ENCODE measurements at places on chromosomes 3 and 15. TPM values are rescaled to one million over a fixed set of nuclear protein-coding genes. Genes with fewer than 3 reads are reported as not detected.

GRCh38 chr15:92166751-92167405 is 226.8 kb upstream of the ST8SIA2 start:
- DNase-seq, result no peak

DNA sequence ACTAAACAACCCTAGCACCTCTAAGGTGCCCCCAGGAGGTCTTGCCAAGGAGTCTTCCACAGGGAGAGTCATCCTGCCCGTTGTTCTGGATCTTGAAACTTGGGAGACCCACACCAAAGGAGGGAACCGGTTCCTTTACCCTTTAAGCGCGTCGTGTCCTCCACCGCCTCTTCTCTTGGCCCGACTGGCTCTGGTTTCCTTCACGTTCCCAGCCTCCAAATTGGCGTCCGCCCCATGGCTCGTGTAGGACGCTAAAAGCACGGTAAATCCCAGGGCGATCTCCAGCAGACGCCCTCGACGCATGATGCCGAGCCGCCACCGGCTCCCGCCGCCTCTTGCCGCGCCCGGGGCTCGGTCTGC is 1.1 kb downstream of the FBN1 start:
- DNase-seq, result no peak

The ASB14 gene
- 0.68 TPM for polyA plus RNA-seq

The FMN1 gene
- polyA plus RNA-seq, result 15.6 TPM

The IL5RA gene
- polyA plus RNA-seq, result 0.64 TPM

DNA sequence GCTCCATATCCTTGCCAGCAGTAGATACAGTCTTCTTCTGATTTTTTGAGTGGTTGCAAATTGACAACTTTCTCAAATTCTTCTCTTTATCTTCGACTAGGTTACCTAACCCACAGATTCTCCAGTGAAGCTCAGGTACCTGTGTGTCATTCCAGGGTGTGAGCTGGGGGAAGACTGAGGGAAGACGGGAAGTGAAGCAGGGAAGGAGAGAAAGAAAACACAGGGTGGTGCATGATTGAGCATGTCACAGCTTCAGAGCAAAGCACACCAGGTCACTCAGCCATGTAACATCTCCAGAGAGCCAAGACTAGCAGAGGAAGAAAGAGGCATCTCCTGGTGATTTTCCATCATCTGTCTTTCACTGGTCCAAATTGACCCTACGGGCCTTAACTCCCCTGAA is 67.2 kb downstream of the LSM3 start:
- no peak for DNase-seq

DNA sequence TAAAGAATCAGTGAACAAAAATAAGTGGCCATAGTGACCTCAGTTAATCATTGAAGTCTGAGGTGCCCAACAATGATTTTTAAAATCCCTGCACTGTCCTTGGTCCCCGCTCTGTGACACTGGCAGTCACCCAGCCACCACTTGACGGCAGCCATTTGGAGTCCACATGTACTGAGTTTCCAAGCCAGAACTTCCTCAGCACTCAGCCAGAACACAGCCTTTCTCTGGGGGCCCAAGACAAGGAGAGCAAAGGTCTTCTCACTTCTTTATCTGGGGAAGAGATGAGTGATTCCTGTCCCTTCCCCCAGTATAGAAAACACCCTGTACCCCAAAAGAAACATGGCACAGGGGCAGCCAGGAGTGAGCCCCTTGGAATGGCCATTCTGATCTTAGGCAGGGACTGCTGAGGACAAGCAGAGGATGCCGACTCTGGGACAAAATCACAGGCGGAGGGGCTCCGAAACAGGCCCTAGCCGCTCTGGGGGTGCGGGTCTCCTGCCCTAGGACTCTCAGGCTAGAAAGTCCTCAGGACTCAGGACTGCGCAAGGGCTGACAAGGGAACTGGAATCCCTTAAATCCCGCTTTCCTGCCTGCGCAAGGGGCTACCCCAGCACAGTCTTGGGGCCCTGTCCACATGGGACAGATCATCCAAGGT is 12.8 kb downstream of the PAK6 start:
- DNase-seq, result no peak

DNA sequence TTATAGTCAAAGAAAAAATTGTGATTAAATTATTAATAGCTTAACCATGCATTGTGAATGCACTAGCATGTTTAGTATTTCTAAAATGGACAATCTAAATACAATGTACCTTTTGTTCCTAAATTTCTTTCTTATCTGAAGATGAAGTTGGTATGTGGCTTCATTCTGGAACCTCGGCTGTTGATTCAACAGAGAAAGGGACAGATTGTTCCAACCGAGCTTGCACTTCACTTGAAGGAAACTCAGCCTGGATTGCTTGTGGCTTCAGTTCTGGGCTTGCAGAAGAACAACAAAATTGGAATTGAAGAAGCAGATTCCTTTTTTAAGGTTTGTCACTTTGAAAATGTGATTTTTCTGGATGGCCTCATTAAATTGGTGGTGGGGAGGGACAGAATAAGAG is 32.6 kb downstream of the HPS3 start:
- no peak for DNase-seq

The LRRN1 gene
- polyA plus RNA-seq, result 19.4 TPM

The FRMD5 gene
- 1.4 TPM for polyA plus RNA-seq

The ARL14 gene
- not detected for polyA plus RNA-seq

DNA sequence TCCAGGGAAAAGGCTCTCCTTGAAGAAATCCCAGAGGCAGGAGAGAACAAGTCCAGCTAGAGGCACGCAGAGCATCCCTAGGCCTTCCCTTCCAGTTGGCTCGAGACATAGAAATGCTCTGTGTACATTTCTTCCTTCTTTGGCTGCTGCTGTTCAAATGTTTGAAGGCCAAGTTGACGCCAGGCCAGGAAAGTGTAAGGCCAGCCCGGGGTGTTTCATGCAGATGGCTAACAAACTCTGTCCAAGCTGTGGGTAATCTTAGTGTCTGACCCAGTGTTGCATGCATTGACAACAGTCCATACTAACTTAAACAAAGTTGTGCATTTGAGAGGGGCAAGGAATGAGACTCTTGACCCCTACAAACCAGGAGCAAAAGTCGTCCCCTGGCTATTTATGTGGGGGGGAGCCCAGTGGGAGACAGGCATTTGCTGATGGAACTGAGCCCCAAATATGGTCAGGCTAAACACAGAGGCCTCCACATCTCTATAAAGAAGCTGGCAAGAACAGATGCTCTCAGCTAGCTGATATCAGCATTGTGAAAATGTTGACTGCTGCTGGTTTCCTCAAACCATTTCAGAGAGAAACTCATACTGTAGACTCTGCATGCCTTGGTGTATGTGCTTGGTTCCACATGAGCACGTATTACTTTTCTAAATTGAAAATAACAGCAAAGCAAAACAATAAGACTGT is 139.5 kb downstream of the ADAMTS9 start:
- no peak for DNase-seq

The CILP gene
- 8.7 TPM for polyA plus RNA-seq

- no peak for DNase-seq
Measured at GRCh38 chr15:32732574-32733157, 14.9 kb downstream of the GREM1 start.

DNA sequence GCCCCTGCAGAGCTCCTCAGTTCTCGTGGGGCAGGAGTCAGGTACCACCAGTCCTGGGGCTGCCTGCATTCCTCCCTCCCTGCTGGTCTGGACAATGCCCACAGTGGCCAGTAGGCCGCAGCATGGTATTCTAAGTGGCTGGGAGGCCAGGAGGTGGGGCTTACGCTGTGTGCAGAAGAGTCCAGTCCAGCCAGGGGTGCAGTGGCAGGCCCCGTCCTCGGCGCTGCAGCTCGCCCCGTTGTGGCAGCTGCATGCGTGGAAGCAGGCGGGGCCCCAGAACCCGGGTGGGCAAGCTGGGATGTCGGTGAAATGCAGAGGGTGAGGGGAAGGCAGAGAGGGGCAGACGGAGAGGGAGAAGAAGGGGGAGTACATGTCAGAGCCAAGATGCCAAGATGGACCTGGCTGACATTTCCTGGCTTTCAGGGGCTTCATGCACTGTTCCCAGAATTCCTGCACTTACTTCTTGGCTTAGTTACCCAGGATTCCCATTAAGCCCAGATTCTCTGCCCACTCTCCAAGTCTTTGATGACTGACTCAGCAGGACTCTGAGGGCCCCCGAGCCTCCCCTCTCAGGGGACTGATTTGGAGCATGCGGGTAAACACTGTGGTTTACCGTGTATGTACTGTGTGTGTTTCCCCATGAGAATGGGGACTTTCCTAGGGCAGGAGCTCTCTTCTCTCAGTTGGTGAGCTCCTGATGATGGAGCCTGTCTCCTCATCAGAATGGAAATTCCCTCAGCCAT is 47.5 kb downstream of the RAB11A start:
- DNase-seq, result peak; percentile 25

DNA sequence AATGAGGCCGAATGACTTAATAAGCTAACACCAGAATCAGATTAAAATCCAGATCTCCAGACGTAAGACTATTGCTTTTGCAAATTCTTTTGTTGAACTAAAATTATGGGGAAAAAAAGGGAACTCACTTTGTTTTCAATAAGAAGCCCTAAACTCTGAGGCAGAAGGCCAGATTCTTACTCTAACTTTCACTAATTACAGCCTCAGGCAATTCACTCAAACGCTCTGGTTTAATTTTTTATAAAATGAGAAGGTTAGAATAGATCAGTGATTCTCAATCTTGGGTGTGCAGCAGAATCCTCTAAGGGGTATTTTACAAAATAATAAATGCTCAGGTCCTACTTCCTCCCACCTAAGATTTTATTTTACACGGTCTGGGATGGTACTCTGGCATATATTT is 38.1 kb downstream of the C3orf70 start:
- no peak for DNase-seq

DNA sequence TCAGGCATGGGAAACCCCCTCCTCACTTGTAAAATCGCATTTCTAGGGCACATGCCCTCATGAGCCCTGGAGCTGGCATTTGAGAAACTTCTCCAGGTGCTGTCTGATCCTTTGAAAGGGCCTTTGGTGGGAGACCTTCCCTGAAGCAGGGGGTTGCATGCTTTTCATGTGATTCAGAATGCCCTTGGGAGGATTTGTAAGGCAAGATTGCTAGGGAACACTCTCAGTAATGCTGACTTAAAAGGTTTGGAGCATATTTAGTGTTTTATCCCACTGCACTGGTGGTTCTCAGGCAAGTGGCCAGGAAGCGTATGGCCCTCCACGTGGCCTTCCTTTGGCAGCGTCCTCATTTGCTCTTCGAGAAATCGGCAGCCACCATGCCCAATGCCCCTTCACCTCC is 164.1 kb downstream of the ARRDC4 start:
- DNase-seq, result no peak

The CHL1 gene
- polyA plus RNA-seq, result 11.0 TPM

The PLS1 gene
- polyA plus RNA-seq, result 1.4 TPM

DNA sequence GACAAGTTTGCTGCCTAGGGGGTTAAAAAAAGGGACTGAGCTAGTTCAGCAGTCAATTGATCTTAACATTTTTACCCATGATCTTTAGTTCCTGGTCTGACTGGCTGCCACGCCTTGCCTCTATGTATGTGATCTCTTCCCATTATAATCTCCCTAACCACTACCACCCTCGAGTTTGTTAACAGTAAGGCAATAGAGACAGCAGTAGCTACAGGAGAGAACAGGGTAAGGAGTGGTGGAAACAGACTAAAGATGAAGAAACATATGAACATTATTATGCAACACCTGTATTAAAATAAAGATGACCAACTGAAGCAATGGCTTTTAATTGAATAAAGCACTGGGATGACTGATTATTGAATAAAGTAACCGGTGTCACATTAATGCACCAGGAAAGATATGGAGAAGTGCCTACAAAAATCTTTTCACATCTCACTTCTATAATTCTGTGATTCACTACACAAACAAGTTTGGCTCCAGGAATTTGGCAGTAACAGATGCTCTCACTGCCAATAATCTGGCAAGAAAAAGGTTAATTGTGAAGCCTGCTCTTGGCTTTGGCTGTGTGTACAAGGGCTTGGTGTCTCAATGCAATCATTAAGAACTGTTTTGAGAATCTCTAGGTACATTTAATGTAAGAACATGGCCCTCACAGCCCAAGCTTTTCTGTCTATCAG is 95.7 kb downstream of the HHLA2 start:
- DNase-seq, result no peak

- DNase-seq, result no peak
Measured at GRCh38 chr3:183962807-183963206, 54.9 kb downstream of the ABCC5 start.

- no peak for DNase-seq
Measured at GRCh38 chr3:152365766-152366593, 97.3 kb downstream of the MBNL1 start.

The HOMER2 gene
- polyA plus RNA-seq, result 29.1 TPM

DNA sequence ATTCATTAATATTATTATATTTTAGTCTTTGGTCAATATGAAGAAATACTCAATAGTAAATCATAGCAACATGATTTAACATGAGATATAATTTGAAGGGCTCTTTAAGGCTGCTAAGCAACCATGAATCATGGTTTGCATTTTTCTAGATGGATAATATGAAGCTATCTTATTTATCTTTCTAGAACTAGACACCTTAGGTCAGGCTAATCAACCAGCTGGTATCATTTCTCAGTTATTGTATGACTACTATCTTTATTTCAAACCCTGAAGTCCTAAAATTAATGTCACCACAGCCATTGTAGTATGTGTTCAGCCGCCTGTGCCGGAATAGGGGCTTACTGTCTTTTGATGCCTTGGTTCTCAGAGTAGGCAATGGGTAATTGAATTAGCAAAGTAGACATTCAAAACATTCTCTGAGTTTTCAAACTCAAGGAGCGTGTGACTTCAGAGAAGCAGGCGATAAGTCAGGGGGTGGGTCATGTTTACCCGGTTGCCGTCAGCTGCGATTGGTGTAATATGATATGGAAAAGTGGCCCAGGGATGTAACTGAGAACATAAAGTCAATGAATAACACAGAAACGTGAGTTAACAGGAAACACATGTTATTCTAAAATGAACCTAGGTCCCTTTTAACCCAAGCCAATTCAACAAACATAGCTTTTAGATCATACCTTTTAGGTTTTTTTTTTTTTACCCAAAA is 93.4 kb upstream of the CTDSPL start:
- peak; percentile 71 for DNase-seq

DNA sequence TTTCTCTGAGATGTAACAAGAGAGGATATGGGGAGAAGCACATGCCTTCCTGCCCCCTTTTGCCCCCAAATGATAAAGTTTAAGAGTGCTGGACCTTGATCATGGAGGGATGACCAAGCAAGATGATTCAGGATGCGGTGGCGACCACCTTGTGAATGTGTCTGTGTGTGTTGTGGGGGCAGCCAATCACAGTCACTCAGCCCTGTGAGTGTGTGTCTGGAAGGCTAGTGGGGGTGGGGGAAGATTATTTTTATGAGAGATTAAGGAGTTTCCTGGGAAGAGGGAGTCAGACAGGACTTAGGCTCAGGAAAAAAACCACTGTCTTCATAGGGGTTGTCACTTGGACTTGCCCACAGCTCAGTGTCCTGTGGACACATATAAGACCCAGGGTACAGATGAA is 57.8 kb upstream of the KY start:
- no peak for DNase-seq

The CLDN16 gene
- 44.8 TPM for polyA plus RNA-seq

GRCh38 chr3:30476368-30477084 is 129.9 kb upstream of the TGFBR2 start:
- DNase-seq, result no peak

The ACTL6A gene
- polyA plus RNA-seq, result 74.9 TPM

All from left renal pelvis (tissue), 4 donors.